Choroid plexus epithelial cell (primary cell): ENCODE measurements at places on chromosomes 11 and 22.
A peak's percentile ranks its signal among the peaks of the same experiment; 100 is the strongest.

GRCh38 chr11:96397863-96398262, 8.1 kb downstream of the JRKL start:
- DNase-seq: no peak

- no peak for DNase-seq
Measured at GRCh38 chr11:72570893-72571661, 103.1 kb downstream of the PDE2A start.

DNA sequence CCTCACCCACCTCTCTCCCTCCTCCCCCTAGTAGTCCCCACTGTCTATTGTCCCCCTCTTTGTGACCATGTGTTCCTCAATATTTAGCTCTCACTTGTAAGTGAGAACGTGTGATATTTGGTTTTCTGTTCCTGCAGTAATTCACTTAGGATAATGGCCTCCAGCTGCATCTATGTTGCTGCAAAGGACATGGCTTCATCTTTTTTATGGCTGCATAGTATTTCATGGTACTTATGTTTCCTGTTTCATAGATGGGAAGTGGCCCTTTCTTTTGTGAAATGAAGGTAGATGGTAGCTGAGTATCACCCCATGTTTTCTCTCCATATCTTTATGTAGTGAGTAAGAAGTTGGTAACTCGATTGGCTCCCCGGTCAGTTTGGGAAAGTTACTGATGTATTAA, 66.6 kb upstream of the CREB3L1 start:
- no peak for DNase-seq

DNA sequence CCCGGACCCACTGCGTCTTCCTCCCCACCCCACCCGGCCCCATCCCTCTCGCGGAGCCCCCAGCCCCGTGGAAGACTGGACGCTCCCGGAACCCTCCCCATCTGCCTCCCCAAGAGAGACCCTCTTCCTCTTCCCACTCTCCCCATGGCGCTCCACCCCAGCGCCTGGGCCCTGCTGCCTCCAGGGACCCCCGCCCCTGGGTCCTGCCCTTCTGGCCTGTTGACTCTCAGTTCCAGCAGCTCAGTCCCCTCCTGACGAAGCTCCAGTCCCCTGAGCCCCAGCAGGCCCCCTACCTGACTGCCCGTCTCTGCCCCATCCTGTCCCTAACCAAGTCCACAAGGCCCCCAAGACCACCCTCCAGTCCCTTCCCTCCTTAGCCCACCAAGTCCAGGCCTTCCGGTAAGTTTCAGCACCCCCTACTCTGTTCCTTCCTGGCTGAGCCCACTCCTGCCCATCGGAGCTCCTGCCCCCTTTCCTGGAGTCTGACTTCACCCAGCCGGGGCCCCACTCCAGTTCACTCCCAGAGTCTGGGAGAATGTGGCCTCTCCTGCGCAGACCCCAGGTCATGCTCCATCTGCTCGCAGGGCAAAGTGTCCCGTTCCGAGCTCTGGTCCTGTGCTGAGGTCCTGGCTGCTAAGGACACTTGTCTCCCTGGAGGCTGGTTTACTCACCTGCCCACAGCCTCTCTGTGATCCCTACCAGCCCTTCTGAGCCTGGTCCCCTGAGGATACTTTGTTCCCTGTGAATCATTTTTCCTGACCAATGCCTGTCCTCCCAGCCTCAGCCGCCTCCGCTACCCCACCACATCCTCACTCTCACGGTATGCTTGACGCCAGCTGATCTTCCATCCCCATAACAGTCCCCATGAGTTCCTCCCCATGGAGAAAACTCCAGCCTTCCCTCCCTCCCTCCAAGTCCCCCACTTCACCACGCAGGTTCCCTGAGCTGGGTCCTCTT, 722 bp downstream of the IFITM10 start:
- DNase-seq: peak; percentile 77

DNA sequence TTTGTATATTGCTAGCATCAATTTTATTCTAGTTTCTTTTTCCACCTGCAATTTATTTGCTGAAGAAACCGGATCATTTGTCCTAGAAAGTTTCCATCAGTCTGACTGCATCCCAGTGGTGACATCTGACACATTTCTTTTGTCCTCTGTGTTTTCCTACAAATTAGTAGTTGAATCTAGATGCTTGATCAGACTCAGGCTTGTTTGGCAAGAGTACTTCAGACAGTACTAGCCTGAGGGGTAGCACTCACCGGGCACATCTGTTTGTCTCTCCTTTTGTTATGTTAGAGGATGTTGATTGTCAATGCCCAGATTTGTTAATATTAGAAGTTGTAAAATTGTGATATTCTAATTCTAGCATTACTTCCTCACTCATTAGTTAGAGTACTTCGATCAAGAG, 204.8 kb downstream of the SWAP70 start:
- no peak for DNase-seq

GRCh38 chr11:118223992-118224391, 819 bp downstream of the JAML start:
- no peak for DNase-seq
